ENCODE measurements at places on chromosomes 5 and 9.

DNA sequence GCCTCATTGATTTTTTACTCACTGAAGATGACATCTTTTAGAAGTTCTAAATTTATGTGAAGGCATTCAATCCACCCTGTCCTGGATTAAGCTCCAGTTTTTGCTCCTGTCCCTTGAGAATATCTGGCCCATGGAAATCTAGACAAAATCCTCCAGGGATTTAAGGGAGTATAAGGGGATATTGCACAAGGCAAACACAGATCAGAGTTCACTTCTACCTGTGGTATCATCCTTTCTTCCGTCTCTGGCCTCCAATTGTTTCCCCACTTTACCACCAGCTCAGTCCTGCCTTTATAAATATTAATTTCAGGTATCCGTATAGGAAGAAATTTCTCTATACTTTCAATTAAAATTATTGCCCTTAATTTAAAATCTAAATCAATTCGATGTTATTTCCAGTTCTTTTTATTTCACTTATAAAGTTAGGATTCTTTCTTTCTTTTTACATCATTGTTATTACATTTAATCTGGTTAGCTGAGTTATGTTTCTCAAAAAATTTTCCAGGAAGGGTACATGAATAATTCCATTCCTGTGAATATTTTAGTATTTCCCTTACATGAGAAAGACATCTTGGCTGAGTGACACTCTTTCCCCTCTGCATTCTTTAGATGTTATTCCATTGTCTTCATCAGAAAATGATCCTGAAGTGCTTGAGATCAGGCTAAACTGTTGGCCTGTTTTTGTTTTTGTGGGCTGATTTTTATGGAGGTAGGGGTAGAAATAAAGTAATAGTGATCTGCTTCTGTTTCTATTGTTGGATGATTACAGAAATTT, 194.3 kb upstream of the MAP3K1 start:
- DNase-seq: no peak

DNA sequence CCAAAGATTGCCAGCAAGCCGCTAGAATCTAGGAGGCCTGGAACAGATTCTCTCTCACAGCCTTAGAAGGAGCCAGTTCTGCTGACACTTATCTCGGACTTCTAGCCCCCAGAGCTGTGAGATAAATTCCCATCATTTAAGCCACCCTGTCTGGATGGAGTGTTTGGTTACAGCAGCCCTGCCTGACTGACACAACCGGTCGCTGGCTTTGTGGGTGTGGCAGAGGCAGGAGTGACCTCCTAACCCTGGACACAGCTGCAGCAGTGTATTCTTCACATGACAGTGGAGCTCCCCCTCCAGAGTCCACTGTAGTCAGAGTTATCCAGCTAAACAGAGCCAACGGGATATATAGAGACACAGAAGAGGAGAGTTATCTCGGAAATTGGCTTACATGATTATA, 21.2 kb upstream of the IL17B start:
- DNase-seq: no peak

DNA sequence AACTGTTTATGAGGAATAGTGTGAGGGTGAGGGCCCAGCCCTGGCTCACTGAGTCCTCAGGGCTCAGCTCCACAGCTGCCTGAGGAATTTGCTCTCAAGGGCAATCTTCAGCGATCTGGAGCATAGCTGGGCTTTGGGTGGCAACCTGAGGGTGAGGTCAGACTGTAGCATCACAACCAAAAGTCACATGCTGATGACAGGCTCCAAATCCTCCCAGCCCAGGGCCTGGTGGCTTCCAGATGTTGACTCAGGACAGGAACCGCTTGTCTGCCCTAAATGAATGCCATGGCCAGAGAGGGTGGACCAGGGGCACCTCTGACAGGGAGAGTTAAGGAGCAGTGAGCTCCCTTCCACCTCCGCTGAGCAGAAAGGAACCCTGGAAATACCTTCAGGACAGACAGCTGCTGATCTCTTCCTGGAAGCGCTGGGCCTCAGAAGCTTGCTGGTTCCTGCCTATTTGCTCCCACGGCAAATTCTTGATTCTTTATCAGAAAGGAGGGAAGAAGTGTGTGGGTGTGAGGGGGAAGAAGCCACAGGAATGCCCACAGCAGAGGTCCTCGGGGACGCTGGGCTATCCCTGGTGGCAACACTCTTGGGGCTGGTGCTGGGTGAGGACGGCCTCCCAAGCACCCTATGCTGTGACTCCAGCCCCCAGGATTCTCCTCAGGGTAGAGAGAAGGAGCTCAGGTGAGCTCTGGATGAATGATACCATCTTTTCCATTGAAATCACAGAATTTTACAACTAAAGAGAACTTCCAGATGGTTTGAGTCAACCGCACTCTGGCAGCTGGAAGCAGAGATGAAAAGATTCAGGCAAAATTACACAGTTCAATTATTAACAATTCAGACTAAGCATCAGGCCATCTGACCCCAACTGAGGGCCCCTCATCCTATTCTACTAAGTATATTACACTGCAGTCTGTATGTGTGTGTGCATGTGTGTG, 13.8 kb upstream of the CTSL start:
- no peak for DNase-seq

- DNase-seq: no peak
Measured at GRCh38 chr5:139822553-139823425, 27.2 kb downstream of the PSD2 start.

GRCh38 chr5:118553662-118554061, 434.7 kb downstream of the DTWD2 start:
- DNase-seq: no peak

GRCh38 chr5:10660135-10660534, 96.3 kb downstream of the ANKRD33B start:
- no peak for DNase-seq

DNA sequence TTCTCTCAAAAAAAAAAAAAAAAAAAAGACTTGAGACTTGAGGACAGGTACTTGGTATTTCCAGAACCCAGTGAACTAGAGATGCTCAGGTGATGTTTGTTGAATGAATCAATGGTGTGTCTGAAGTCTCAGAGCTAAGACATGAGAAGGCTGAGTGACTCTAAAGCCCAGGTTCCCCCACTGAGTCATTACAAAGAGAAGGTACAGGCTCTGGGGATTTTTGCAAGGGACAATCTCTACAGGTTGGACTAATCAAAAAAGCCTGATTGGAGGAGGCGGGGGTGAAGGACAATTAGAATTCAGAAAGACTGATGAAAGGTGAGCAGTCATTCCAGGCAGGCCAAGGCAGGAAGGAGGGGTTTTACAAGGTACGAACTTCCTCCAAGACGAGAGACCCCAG, 8.2 kb upstream of the FABP6 start:
- DNase-seq: no peak

GRCh38 chr9:134306636-134307600, 19.3 kb upstream of the RXRA start:
- DNase-seq: no peak

GRCh38 chr9:98807070-98807813, at the start of gene GALNT12:
GALNT12 (plus strand) TSS chr9:98807670; CDS start chr9:98807699, 29 bp downstream.
- DNase-seq: peak; percentile 47

DNA sequence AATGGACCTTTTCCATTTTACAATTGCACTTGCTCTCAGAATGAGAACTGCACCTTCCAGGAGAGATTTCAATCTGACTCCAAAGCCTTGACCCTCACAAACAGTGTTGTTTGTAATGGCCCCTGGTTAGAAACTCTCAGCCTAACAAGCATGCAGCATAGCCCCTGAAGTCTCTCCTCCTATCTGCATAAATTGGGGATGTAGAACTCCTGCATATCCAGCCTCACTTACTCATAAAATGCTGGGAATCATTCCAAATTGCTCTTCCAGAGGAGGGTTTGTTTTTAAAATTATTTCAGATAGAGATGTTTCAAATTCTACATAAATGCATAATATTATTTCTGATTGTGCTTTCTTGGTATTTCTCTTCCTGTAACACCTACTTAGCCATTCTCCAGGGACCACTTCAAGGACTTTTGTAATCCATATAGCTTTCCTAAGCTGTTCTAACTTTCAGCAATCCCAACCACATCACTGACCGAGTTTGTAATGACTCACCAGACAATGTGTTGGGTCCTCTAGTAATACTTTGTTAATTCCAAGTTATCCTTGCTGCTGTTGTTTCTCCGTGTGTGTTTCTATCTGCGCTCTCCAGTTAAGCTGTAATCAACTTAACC, 143.8 kb upstream of the CCDC152 start:
- DNase-seq: no peak

DNA sequence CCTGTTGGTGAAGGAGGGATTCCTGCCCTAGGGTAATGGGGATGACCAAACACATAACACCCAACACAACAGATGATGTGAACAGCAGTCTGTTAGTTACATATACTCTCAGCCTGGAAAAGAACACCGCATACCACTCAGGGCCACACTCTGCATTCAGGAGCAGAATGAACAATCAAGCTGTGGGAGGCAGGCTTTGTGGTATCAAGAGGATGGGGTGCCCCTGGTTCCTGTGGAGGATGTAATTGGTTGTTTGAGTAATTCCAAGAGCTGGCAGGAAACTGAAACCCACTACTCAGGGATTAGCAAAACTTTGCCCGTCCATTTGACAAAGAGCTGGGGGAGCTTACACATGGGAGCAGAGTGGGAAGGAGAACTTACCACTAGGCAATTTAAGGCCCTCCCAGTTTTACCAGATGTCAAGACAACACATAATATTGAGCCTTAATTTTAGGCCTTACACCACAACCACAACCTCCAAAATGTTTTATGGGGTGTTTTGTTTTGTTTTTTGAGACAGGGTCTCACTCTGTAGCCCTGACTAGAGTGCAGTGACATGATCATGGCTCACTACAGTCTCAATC, 15.6 kb upstream of the PRKAA1 start:
- no peak for DNase-seq

GRCh38 chr9:7739595-7739994, 60.0 kb downstream of the DMAC1 start:
- DNase-seq: no peak

GRCh38 chr9:101409079-101409477, 10.4 kb downstream of the ZNF189 start:
- no peak for DNase-seq

GRCh38 chr9:82353631-82354278, 365.2 kb downstream of the SPATA31D1 start:
- no peak for DNase-seq

DNA sequence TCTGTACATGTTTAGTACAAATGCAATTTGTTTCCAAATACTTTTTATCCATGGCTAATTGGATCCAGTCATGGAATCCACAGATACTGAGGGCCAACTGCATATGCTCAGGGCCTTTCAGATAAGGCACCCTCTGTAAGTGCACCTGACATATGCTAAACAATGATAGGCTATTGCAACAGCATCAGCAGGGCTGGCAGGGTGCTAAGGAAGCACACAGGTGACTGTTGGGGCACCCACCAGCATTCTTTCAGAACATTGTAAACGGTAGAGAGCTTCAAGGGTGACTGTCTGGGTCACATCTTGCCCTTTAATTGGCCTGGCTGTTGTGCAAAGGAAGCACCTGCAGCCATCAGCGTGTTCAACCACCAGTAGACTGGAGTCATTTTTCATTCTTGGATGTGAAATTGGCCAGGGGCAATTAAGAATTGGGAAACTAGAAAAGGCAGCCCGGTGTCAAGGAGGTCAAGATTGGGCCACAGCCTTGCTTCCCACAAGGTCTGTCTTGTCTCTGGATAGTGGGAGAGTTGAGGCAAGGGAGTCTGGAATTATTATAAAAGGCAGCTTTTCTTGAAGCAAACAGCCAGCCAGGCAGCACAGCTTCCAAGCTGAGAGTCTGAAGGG, 129.3 kb upstream of the RAI14 start:
- no peak for DNase-seq

GRCh38 chr9:137454145-137454596, 5.0 kb downstream of the NSMF start:
- DNase-seq: no peak

DNA sequence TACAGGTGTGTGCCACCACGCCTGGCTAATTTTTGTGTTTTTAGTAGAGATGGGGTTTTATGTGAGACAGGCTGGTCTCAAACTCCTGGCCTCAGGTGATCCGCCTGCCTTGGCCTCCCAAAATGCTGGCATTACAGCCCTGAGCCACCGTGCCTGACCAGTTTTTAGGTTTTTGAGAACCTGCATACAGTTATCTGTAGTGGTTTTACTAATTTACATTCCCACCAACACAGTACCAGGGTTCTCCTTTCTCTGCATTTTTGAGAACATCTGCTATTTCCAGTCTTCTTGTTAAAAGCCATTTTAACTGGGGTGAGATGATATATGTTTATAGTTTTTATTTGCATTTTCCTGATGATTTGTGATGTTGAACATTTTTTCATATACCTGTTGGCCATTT, 12.8 kb downstream of the DMXL1 start:
- no peak for DNase-seq

DNA sequence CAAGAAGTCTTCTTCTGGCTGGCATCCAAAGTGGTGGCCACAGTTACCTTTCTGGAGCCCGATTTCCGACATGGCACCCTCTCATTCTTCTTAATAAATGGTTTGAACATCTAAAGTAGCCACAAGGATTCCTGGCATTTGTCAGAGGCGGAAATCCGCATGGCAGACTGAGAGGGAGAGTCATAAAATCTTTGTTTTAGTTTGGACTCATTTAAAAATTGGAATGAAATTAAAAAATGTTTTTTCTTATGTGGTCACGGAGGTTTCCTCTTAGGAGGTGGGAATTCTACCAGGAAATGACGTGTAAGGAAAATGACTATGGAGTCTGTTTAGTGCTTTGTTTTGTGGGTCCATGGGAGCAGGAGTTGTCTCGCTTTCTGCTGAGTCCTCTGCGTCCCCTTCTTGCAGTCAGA, 133.0 kb upstream of the PTCH1 start:
- DNase-seq: no peak

- no peak for DNase-seq
Measured at GRCh38 chr9:133979921-133980863, 11.9 kb downstream of the VAV2 start.

DNA sequence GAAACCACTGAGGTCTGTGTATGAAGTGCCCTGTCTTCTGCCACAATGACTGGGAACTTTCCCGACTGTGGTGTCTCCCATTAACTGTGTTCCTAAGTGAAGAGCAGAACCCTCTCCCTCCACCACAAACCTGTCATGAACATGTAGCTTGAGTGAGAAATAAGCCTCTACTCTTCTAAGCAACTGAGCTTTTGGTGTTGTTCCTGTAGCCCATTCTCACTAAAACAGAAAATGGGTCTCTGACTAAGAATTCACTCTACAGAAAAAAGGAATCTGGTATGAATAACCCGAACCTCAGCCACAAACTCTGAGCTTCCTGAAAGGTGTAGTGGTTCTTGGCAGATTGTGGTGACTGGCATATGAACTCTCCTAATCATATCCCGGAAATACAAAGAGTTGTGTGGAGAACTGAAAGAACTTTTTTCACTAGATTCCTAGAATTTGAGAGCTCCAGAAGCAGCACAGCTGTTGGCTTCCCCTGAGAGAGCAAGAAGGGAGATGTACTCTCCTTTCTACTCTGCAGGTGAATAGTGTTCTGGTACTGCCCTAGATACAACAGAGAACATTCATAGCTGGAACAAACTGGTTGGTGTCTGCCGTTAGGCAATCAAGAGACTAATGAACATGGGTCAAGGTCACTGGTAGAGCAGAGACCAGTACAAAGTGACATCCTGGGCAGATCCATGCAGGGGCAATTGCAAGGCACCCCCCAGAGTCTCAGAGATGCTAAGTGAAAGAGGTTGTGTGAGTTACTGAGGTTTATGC, 283.8 kb downstream of the PDE4D start:
- DNase-seq: no peak
